ENCODE measurements at places on chromosomes 4 and X.

DNA sequence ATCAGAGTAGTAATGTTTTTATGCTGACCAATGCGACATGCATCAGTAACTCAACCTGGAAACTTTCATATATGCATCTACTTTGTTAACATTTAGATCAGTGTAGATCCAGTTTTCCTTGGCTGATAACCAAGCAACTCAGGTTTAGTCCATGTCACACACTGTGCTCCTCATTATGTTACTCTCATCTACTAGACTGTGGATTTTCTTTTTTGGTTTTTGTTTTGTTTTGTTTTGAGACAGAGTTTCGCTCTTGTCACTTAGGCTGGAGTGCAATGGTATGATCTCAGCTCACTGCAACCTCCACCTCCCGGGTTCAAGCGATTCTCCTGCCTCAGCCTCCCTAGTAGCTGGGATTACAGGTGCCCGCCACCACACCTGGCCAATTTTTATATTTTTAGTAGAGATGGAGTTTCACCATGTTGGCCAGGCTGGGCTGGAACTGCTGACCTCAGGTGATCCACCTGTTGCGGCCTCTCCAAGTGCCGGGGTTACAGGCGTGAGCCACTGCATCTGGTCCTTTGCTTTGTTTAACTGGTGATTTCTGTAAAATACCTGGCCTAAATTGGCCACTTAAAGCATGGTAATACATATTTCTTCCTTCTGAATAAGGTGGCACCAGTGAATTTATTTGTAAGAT lies 48.6 kb downstream of the SMARCAD1 start:
- DNase-seq: no peak

DNA sequence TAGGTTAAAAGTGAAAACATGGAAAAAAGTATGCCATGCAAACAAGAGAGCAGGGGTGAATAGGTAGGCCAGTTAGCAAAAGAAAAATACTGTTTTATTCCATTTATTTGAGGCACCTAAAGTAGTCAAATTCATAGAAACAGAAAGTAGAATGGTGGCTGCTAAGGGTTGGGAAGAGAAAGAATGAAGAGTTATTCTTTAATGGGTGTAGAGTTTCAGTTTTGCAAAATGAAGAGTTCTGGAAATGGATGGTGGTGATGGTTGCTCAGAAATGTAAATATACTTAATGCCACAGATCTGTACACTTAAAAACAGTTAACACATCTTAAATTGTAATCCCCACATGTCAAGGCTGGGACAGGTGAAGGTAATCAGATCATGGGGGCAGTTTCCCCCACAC lies 29.7 kb downstream of the PARM1 start:
- no peak for DNase-seq

GRCh38 chr4:88573995-88574394 lies 18.3 kb upstream of the HERC3 start:
- no peak for DNase-seq

DNA sequence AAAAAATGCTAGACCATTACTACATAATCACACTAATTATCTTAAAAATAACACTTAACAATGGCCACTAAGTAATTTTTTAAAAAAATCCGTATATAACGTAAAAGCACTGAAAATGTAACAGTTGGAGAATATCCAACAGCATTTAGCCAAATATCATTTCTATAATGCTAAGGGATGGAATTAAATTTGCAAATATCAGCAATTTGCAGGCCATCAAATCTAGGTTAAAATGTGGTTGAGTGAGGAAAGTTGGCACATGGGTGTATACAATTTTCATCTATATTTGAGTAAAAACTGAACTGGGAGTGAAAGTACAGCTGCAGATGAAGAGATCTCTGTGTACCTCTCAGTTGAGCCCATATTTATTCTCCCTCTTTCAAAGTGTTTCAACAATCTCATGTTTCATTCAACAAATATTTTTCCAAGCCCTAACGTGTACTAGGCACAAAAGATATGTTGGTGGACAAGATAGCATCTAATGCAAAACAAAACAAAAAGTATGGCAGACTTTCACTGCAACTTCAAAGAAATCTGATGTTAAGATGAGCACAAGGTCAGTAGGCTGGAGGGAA lies 63.0 kb downstream of the MBNL3 start:
- DNase-seq: no peak

DNA sequence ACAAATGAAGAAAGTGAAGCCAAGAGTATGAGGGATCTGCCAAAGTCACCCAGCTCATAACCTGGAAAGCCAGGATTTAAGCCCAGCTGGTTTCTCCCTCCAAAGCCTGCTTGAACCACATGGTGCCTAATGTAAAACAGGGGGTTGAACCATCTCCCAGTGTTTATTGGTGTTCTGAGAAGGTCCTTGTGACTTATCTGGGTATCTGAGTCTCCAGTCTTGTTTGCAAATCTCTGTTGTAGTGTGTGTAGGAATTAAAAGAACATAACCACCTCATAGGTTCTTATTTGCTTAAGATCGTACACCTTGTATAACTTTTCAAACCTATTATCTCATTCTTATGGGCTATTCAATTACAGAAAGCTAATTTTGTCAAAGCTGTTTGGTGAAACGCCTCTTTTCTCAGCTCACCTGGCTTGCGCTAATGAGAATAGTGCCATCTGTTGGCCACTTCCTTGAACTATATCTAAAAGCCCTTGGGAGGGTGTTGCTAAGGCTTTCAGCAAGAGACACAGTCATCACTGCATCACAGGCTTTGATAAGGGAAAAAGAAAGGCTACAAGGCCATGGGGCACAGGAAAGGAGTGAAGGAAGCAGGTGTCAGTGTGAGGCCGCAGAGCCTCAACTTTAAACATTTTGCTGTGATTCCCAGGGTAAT lies 34.0 kb downstream of the ETDB start:
- no peak for DNase-seq

DNA sequence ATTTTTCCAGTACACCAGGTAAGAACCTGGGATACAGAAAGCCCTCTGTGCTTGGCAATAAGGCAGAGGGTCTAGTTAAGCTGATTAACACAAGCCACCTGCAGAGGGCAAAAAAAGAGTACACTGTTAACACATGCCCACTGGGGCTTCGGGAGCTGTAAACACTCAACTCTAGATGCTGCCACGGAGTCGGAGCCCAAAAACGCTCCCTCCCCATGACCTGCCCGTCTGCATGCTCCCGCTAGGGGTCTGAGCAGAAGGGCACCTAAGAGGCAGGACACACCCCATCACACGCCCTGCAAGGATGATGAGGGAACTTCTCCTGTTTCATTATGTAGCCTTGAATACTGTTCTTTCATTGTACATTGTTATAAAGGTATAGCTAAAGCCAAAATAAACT lies 715.6 kb upstream of the AADAT start:
- no peak for DNase-seq

GRCh38 chr4:37717576-37717975 lies 31.4 kb upstream of the RELL1 start:
- DNase-seq: no peak

DNA sequence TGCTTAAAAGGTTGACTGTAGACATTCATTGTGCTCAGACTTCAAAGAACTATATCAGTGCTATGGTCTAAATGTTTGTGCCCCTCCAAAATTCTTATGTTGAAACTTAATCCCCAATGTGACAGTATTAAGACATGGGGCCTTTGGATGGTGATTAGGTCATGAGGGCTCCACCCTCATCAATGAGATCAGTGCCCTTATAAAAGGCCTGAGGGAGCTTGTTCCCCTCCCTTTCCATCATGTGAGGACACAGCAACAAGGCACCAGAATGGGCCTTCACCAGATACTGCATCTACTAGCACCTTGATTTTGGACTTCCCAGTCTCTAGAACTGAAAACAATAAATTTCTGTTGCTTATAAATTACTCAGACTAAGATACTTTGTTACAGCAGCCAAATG lies 28.3 kb downstream of the CLOCK start:
- DNase-seq: no peak

Measured in activated CD8-positive, alpha-beta memory T cell treated with anti-CD3 and anti-CD28 coated beads for 1 hour (primary cell).